ENCODE measurements at places on chromosomes 1 and 21.

- peak; percentile 47 for DNase-seq
Measured at GRCh38 chr1:44029260-44029910, 1.9 kb downstream of the SLC6A9 start.

- no peak for DNase-seq
Measured at GRCh38 chr1:65398083-65398482, 22.4 kb upstream of the LEPR start.

GRCh38 chr1:156281281-156281680 is 1.3 kb downstream of the SMG5 start:
- no peak for DNase-seq

- no peak for DNase-seq
Measured at GRCh38 chr1:907611-908451, 15.9 kb upstream of the SAMD11 start.

GRCh38 chr1:15799004-15799867 is 8.2 kb downstream of the UQCRHL start:
- no peak for DNase-seq

GRCh38 chr1:151981178-151981525 is 12.5 kb downstream of the S100A10 start:
- no peak for DNase-seq
